Anterior cingulate cortex (tissue), 58 donors: ENCODE measurements at places on chromosomes 16 and 17.

GRCh38 chr16:3841729-3842508 is 38.6 kb downstream of the CREBBP start:
- DNase-seq: no peak

- DNase-seq: no peak
These were observed 3.4 kb downstream of the PPP1R9B start for GRCh38 chr17:50146927-50147665.

DNA sequence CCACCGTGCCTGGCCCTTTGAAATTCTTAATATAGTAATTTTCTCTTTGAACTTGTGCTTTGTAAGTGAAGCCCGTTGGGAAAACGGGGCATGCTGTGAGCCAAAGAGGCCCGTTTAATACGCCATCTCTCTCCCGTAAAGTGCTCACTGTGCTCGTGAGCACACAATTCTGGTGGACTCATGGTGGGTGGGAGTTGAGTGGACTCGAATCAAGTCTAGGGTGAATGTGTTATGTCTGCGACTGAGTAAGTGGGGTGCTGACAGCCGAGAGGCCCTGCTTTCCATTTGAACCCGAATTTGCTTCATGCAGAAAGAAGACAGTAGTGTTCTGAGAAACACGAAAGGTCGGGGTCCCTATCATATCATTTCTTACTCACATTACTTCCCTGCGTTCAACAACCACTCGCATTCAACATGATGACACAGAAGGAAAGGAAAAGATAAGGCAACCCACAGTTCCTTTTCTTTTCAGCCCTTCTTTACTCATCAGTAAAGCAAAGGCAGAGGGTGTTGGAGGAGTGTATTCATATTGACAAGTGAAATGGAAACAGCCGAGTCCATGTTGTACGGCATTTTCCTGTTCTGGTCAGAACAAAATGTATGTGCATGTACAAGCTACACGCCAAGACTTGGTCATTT is 4.8 kb upstream of the ATP2A3 start:
- no peak for DNase-seq

- DNase-seq: no peak
These were observed 44.9 kb downstream of the PEMT start for GRCh38 chr17:17546399-17547185.

DNA sequence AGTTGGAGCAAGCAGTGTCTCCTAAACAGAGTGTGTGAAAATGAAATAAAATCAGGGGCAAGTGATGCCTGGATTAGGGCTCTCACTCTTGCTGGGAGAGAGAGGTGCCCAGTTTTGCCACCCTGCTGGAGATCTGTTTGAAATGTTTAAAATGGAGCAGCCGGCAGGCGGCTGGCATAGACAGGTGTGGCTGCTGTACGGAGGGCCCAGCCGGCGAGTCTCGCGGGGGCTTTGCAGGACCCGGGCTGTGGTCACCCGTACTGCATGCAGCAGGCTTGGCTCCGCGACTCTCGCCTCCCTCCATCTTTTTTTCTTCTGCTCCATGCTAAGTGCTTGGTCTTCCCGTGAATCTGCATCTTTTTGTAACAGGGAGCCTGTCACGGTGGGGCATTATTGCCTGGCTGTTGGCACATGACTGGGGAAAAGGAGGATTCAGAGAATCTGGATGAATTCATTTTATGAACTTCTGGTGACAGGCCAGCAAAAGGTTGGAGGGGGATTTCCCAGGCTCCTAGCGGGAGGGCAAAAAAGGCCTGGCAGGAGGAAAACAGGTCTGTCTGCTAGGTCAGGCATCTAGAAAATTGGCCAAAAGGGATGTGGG is 1.8 kb downstream of the ZNRF1 start:
- peak; percentile 28 for DNase-seq

DNA sequence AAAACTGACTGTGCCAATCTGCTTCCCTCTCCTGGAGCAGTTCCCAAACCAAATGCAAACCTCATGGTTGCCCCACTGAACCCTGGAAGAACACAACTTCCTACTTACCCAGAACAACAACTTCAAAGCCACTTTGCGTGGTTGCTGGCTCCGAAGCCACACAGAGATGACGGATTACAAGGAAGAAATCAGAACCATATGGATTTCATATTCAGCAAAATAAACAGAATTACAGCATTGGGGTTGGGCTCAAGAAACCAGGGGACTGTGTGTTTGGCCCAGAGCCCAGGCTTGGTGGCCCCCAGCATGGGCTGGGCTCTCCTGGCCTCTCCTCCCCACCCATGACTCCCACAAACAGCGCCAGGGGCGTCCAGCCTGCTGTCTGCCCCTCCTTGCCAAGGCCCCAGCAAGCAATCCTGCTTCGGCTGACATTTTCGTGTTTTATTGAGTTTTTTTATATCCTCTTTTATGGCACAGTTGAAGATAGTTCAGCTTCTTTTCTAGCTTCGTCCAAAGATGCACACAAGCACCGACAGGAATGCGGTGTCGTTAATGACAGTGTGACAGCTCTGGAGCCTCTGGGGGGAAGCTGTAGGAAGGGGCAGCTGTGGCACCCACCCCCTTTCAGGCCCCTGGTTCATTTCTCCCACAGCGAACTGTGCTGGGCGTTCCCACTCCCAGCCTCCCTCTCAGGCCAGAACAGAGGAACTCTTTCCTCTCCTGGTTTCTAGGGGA is 137.1 kb downstream of the GAS7 start:
- no peak for DNase-seq

- DNase-seq: no peak
These were observed 13.5 kb downstream of the SPPL2C start for GRCh38 chr17:45857977-45858708.

- no peak for DNase-seq
These were observed 5.7 kb upstream of the IL32 start for GRCh38 chr16:3059723-3060242.

DNA sequence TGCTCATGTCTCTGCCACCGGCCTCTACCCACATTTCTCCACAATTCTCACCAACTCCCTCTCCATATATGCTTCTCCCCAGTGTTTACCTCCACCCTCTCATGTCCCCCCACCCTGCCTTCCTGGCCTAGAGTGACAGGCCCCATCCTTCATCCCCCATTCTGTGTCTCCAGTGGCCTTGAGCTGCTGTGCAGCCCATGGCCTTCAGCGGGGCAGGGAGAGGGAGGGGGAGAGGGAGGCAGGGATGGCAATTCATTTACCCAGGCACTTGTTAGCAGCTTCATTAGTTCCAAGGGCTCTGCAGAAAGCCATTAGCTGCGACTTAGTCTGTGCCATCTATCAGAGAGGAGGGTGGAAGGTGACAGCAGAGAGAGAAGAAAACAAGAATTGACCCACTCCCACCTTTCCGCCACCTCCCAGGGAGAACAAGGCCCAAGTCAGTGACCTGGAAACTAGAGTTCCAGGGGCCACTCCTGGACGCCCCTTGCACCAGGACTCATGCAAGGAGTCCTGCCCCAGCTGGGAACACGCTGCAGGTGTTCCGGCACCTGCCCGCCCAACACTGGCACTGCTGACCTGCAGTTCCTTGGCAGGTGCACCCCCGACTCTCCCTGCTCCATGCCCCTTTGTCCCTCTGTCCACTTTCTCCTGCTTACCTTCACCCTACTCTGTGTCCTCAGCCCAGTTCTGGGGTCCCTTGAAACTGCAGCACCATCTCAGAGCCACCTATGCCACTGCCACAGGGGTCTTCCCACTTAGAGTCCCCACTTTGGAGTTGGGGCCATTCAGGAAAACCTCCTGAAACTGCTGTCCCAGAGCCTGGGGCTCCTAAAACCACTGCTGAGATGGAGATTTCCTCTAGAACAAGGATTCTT is 23.5 kb upstream of the PYY start:
- DNase-seq: no peak

- no peak for DNase-seq
These were observed 81.5 kb downstream of the AMFR start for GRCh38 chr16:56343661-56344517.

GRCh38 chr17:5571281-5571680 is 13.0 kb downstream of the NLRP1 start:
- DNase-seq: no peak
